IPS DF 6.9 (cell line): ENCODE measurements at places on chromosomes 5 and 9.

DNA sequence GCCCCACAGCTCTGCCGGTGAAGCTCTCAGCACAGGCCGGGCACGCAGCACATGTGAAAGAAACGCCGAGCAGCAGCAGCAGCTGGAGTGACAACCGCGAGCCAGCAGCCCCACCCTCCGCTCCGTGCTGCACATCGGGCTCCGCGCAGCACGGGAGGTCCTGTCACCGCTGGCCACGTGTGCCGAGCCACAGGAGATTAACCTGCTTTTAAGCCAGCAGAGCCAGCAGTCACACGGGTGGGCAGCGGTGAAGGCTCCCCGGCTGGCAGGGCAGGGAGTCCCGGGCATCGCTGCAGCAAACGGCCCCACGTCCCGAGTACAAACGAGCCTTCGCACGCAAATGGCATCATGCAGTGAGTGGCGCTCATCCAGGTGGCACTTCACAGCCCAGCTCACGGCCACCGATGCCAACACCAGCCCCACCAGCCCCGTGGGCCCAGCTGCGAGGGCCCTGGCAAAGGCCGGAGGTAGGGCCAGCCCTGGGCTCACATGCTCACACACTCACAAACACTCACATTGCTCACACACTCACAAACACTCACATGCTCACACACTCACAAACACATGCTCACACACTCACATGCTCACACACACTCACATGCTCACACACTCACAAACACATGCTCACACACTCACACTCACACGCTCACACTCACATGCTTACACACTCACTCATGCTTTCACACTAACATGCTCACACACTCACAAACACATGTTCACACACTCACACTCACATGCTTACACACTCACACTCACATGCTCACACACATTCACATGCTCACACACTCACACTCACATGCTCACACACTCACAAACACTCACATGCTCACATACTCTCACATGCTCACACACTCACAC is 11.1 kb downstream of the CCDC187 start:
- DNase-seq: no peak

DNA sequence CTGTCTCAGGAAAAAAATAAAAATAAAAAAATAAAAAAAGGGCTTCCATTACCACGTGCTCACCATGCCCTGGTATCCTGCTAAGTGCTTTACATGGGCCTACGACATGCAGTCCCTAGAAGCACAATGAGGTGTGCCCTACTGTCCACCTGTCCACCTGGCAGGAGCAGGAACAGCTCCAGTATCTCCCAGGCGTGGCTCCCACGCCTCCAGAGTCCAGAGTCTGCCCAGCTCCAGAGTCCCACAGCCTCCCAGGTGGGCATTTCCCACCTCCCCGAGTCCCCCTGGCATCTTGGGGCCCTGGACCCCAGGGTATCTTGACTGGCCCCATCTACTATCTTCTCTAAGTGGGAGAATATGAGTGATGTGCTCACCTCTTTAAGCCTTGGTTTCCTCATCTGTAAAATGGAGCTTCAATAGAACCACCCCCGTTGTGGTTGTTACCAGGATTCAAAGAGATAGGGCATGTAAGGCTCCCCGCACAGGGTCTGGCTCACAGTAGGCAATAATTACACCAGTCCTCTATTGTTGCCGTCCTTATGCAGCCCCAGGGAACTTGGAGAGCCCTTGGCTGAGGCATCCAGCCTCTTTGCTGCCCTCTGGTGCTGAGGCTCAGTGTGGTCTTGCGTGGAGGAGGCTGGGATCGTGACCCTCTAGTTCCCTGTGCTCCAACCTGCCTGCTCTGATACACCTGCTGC is 8.9 kb downstream of the CXCL14 start:
- no peak for DNase-seq

GRCh38 chr5:61910771-61911170 is 395.2 kb upstream of the KIF2A start:
- DNase-seq: no peak

DNA sequence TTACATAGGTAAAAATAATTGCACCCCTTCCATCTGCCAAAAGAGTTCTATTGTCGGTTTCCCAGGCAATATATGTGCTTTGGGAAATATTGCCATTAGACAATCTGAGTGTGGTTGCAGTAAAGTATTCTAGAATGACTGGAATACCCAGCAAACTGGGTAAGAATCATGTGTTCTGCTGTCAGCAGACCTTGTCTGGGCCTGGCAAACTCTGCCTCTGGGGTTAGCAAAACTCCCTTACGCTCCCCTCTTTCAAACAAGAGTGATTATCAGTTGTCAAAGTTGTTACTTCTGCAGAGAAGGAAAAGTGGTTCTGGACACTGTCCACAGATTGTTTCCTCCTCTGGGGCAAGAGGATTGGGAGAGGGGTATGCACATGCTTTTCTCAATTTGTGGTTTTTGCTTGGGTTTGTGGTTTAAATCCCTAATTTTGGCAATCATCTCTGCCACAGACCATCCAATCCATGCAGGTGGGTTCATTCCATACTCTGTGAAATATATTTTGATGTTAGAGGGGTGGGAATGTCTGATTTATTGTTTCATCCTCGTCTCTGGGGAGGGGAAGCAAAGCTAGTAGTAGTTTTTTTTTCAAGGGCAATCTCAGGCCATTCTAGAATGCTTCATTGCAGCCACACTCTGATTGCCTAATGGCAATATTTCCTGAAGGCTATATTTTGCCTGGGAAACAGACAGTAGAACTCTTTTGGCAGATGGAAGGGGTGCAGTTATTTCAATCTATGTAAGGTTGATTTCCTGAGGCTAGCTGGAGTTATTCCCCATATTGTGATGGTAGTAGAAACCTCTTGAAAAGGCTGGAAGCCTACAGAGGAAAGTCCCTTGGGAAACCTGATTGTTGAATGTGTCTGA is 24.0 kb upstream of the TNFSF15 start:
- DNase-seq: no peak

DNA sequence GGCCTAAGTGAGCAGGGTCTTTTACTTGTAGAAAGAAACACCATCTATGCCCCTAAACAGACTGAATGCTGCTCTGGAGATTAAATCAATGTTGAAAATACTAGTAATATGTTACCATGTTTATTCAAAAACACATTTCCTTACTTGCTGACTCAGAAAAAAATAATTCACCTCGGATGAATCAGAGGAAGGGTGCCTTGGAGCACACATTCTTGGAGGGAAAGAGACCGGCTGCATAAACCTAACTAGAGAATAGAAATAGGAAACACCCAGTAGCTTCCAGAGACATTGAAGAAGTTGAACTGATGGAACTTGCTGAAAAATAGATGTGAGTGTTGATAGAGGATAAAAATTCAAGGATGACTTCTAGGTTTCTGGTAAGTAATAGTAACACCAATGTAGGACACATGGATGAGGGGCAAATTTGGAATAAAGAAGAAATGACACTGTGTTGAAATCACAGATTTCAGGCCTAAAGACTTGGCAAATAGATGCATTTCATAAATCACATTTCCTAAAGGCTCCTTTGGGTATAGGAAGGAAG is 76.9 kb upstream of the MINAR2 start:
- DNase-seq: no peak

DNA sequence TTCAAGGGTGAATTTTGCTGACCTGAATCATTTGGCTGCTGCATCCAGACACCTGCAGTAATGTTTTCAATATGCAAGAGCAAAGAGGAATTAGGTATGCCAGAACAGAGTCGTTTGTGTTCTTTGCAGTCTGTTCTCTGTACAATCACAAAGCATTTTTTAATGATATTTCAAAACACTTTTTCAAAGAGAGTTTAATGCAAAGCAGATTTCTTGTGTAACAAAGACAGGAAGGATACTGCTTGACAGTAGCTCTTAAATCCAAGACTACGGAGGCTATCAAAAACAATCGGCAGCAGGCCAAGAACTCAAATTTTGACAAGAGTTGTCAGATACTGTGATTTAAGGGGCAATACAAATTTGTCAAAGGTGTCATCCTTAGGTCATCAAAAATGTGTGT is 341.9 kb downstream of the GADD45G start:
- no peak for DNase-seq

DNA sequence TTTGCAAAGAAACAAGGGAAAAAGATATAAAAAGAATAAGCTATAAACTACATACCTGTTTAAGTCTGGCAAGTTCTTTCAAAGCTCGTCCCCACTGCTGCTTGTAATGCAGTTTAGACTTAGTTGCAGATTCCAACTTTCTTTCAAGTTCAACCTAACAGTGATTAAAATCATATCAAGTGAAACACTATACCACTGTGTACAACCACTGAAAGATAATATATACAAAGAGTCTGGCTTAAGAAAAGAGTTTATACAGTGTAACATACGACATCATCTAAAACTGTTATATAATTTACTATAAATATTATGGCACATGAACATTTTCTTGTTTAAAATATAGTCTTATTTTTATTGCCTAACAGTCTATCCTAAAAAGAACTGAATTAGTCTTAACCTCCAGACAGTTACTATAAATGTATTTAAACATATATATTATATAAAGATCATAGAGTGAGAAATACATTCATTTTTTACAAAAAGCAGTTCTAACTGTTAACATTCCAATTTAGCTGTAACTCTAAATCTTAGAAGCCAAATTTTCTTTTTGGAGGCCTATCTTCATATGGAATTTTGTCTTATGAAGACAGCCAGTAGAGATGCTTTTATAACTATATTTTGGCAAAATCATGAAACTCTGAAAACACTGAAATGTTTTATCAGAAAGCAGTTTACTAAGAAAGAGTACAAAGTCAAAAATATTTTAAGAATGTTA is 58.6 kb downstream of the CEP120 start:
- DNase-seq: no peak

DNA sequence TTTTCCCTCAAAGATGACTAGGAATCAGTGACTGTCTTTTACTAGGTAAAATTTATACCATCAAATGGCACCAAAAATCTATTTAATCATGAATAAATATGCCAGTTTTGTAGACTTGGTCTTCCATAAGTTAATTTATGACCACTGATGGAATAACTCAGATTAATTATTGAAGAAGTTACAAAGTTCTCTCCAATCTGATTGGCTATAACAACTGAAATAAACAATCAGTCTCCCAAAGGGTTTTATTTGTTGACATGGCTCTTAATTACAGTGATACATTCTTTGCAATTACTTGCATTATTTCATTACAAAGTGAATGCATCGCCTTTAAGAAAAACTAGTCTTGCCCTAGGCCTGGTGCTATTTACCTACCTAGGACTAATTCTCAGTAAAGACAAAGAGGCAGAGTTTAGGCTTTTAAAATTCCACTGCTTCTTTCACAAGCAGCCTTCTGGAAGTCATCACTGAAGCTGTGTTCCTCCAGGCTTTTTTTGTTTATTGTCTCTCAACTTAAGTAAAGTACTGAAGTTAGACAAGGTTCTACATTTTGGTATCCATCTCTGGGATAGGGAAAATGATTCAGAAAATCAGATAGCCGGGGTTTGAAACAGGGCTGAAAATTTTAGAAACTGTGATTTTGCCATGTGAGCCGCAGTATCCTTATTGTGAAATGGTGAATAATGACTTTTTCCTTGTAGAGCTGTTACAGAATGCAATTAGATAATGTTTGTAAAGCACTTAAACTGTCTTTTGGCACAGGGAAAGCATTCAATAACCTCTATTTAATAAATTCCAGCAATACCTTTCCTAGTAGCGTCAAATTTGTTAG is 2.5 kb downstream of the STOM start:
- no peak for DNase-seq
